Daoy (cell line): ENCODE measurements at places on chromosomes 4 and X. TPM values are rescaled to one million over a fixed set of nuclear protein-coding genes. Genes with fewer than 3 reads are reported as not detected.

The FGD1 gene
- total RNA-seq, result 1.2 and 2.5 TPM in 2 replicates

GRCh38 chr4:6373541-6374410, 98.6 kb downstream of the PPP2R2C start:
- no peak for DNase-seq

- DNase-seq, result no peak
Measured at GRCh38 chr4:93431371-93431770, 397.2 kb upstream of the ATOH1 start.

DNA sequence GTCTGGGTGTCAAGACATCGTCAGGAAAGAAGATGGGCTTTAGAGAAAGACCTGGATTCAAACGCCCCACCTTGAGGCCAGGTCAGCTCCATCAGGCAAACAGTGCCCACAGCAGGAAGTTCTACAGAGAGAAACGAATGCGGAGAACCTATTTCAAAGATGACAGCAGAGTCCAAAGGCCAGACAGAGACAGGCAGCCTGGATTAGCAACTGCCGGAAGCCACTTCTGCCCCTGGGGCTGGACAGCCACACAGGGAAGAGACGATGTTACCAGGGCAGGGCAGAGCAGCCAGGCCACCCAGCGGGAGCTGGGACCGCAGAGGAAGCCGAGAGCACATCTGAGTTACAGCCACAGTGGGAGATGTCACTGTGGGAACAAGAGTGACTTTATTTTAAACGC, 1.2 kb downstream of the C4orf50 start:
- no peak for DNase-seq

The TLR3 gene
- total RNA-seq, result 2.6 and 6.1 TPM in 2 replicates

DNA sequence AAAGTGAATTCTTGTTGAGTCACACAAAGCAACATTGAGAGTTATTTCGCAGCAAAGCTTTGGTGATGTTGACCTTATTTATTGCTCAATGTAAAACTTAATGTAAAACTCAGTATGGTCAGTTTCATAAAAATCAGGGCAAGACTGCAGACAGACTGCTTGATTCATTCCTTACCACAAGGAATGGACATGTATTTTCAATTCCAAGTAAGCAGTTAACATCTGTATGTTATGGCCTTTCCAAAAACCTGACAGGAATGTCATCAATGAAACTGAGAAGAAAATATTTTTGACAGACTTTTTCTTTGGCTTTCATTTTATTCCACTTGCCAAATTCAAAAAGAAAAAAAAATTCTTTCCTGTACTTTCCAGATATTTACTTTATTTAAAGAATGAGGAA, 488.3 kb downstream of the ANKRD50 start:
- DNase-seq, result no peak

- no peak for DNase-seq
Measured at GRCh38 chrX:103789004-103789403, 12.4 kb downstream of the PLP1 start.

DNA sequence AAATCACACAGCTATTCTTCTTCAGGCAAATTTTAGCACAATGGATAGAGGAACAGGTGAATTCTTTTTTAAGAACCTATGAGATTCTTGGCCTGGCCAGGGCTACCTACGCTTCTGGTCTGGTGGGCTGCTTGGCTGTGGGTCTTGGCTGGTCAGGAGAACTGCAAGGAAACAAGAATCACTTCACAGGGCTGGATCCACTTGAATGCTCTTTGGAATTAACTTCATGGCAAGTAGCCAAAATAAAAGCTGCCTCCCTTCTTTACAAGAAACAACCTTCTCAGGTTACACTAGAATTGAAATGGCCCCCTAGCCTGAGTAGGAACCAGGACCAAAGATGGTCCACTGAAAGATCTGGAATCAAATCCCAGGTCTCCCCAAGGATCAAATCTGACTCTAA, 519.1 kb downstream of the IQCM start:
- no peak for DNase-seq

DNA sequence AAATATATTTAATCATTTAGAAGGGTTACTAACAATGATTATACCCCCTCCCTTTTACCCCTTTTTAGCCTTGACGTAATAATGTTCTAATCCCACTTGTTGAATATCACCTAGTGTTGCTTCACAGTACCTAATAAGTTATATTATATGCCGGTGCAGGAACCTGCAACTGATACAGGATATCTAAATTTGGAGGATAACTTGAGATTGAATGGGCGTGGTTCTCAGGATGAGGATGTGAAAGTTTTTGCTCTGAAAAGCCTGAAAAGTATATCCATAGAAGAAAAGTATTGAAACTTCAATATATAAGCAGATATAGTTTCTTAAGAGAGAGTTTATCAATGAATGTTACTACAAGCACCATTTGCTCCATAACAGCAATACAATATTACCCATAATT, 59.8 kb downstream of the ZNF711 start:
- DNase-seq, result no peak

DNA sequence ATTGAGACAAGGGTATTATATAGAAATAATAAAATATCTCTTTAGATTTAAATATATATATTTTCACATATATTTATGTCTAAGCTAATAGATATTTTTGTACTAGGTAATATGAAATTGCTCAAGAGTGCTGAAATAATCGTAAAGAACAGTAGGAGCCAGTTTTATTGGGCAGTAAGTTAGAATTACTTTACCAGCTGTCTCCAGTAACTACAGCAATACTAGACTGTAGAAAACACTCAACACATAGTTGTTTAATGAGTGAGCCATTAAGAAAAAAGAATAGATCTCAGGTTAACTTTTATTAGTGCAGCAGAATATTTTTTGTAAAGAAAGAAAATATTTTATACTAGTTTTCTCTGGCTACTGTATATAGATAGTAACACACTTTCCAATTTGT, 715.2 kb downstream of the TRIML1 start:
- DNase-seq, result no peak

DNA sequence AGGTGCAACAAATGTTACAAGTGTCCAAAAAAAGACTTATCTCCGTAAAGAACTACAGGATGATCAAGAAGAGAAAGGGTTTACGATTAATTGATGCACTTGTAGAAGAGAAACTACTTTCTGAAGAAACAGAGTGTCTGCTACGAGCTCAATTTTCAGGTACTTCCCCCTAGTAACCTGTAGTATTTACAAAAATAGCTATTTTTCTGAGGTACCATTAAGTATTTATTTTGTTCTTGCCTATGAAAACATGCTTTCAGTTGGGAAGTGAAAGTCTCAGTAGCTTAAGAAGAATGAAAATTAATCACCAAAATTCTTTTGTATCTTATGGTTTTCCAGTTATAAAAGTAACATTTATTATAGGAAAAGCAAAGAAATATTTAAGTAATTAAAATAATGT, 5.9 kb downstream of the THAP9 start:
- DNase-seq, result no peak

DNA sequence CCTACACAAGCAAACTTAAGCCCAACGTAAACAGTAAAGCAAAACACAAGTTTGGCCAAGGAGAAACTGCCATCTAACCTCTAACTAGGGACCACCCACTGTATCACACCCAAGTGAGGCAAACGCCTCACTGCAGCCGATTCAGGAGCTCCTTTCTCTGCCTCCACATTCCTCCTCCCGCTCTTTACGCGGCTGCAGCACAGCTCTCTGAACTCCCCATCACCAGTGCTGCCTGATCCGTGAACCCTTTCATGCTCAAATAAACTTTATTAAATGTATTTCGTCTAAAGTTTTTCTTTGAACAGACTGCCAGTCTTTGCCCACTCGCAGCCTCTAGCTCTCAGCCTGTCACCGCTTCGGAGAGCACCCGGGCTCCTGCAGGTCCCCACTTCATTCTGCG, 6.5 kb downstream of the PNMA6E start:
- no peak for DNase-seq

The AREG gene
- 0.29 TPM in 1 of 2 replicates, not detected in the other for total RNA-seq

The RASGEF1B gene
- 0.68 and 1.1 TPM in 2 replicates for total RNA-seq

- no peak for DNase-seq
Measured at GRCh38 chrX:54931107-54931506, 10.5 kb downstream of the TRO start.

DNA sequence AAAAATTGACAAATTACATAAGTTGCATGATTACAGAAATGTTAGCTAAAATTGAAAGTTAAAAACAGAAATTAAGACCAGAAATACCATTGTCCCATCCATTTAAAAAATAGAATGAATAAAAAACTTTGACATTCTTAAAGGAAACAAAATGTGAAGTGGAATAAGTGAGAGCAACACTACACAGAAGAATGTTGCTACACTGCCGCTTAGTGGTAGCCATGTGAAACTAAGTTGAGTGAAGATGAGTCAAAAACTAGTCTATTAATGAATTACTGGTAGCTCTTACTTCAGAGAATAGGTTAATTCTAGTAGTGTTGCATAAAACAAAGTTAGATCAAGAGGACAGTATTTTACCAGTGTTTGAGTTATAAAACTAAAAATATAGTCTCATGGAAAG, 571.0 kb upstream of the KLHL4 start:
- DNase-seq, result peak; percentile 0

DNA sequence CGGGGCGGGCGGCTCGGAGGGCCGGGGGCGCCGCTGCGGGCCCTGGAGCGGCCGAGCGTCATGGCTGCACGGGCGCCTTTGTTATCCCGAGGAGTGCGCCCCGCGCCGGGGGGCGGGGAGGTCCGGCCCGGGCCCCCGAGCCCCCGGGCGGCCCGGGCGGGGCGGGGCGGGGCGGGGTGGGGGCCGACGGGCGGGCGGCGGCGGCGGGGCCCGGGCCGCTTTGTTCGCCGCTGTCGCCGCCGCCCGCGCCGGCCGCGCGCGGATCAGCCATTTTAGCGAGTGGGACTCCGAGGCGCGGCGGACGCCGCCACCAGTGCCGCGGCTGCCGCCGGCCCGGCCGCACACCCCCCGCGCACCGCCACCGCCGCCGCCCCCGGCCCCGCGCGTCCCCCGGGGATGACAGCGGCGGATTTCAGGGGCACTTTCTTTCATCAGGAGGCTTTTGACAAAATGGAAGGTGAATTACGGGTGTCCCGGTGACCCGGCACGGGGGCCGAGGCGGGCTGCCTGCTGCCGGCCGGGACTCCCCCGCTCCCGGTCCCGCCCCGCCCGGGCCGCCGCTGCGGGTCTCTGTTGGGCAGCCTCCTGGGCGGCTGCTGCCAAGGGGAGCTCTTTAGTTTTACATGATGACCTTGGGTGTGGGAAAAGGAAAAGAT, 1.2 kb downstream of the HMGB3 start:
- peak; percentile 2 for DNase-seq

GRCh38 chrX:45769761-45770582, 569.3 kb upstream of the DIPK2B start:
- peak; percentile 85 for DNase-seq

DNA sequence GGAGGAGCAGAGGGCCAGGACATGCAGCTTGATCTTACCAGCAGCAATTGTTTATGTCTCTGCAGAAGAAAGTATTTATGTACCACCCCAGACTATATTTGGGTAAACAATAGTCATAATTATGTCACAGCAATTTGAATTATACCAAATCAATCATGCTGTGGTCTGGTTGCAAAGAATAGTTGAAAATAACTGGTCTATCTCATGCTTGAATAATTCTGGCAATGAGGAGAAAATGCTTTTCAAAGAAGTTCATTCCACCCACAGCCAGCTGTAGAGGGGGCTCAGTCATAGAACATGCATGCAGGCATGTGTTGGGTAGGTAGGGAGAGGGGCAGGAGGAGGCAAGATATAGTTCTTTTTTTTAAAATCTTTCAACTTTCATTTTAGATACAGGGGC, 399.2 kb downstream of the IL15 start:
- DNase-seq, result no peak

DNA sequence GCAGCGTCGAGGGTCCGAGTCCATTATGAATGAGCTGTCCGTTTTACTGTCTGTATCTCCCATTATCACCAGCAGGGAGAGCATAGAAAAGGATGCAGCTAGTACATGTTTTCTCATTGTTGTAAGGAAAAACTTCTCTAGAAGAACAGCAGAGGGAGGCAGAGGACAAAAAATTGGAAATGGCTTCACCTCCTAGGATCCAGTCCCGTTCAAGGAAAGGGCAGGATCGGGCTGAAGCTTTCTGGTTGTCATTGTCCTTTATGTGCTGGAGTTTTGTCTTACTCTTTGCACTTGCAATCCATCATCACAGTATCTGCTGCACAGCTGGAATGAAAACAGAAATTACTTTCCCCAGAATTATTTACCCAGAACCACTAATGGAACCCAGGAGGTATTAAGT, 14.7 kb downstream of the NDP start:
- peak; percentile 69 for DNase-seq

- no peak for DNase-seq
Measured at GRCh38 chrX:13579661-13580060, 10.3 kb downstream of the EGFL6 start.

- no peak for DNase-seq
Measured at GRCh38 chr4:102578819-102579218, 77.7 kb downstream of the NFKB1 start.

DNA sequence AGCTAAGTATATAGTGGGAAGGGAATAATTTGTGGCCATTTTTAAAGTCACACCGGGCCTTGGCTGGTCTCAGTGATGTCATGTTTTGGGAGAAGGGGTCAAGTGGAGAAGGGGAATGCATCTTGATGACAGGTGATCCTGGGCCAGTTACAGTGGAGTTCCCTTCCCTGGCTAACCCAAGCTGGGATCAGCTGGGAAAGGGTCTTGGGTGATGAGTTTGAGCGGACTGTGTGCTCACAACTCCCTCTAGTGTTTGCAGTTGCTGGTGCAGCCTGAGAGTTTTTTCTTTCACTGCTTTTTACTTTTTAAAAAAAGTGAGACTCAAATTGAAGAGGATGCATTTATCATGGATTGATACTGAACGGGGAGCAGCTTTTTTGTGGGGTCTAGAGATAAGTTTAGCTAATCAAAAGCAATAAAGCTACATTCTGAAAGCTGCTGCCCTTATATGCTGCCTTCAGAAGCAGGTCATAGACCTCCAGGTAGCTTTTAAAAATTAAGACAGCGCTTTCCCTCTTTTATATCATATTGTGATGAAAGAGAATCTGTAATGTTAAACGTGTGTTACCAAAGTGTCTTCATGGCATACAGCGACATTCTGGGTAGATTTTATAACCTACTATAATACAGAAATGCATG, 164.7 kb downstream of the DCLK2 start:
- DNase-seq, result peak; percentile 48

GRCh38 chrX:97252111-97252510, 368.4 kb downstream of the RPA4 start:
- DNase-seq, result no peak
